Pancreas (tissue), 10 donors: ENCODE measurements at places on chromosomes 1 and 21.

DNA sequence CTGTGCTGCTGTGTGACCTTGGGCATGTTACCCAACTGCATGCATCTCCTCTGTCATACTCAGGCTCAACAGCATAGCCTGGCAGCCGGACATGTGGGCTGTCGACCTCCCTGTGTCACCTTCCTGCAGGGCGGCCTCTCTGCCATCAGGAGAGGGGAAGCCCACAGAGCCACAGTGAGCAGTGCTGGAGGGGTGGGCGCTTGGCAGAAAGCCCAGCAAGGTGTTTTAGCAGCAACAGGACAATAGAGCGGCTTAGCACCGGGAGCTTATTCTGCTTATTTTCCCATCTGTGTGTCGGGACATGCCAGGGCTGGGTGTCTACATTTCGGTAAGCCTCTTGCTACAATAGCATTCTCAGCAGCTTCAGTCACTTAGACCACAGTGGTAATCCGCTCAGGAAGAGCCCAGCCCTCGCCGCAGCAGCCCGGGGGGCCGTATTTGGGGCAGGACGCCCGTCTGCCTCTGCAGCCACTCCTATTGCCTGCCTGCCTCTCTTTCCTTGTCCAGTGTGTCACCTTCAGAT is 22.8 kb upstream of the CDK18 start:
- no peaks in the 10 kb centered on the region for H3K36me3 ChIP-seq
- no peak for DNase-seq
- no peaks in the 10 kb centered on the region for H3K4me1 ChIP-seq
- no peak overlapping the region for H3K4me3 ChIP-seq

GRCh38 chr1:8754993-8755392 is 62.4 kb downstream of the RERE start:
- no peak overlapping the region for H3K4me3 ChIP-seq
- H3K27me3 ChIP-seq: no peaks in the 10 kb centered on the region
- no peaks in the 10 kb centered on the region for H3K36me3 ChIP-seq
- DNase-seq: no peak
- H3K27ac ChIP-seq: no peak overlapping the region

- no peak for DNase-seq
- no peaks in the 10 kb centered on the region for H3K27me3 ChIP-seq
- H3K36me3 ChIP-seq: no peaks in the 10 kb centered on the region
- no peaks in the 10 kb centered on the region for H3K4me1 ChIP-seq
- H3K27ac ChIP-seq: no peak overlapping the region
Measured at GRCh38 chr1:14313731-14314431, 284.6 kb upstream of the KAZN start.

DNA sequence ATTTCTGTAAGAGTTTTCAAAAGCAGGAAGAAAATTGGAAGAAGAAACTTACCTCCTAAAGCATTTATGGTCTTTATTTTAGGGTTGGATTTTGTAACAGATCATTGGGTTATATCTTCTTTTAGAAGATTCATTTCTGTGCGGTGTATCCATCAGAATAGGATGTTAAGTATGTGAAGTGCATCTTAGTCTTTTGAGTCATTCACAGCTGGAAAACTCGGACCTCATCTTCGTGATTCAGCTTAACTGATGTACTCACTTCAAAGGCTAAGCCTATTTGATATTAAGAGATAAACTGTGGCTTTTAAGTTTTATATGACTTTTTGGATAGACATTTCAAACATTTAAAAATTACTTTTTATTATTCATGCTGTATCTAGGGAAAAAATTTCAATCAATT is 56.3 kb downstream of the GIPC2 start:
- H3K27ac ChIP-seq: peak overlapping the region; percentile 82
- no peak for DNase-seq
- H3K27me3 ChIP-seq: no peaks in the 10 kb centered on the region
- H3K4me3 ChIP-seq: no peak overlapping the region
- H3K4me1 ChIP-seq: peaks cover 5% of the 10 kb centered on the region

DNA sequence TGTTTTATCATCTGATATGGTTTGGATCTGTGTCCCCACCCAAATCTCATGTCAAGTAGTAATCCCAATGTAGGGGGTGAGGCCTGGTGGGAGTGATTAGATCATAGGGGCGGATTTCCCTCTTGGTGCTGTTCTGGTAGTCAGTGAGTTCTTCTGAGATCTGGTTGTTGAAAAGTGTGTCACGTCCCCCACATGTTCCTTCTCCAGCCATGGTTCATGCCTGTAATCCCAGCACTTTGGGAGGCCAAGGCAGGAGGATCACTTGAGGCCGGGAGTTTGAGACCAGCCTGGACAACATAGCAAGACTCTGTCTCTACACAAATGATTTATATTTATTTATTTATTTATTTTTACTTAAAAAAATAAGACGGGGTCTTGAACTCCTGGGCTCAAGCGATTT is 30.8 kb upstream of the EDARADD start:
- H3K27ac ChIP-seq: no peak overlapping the region
- no peaks in the 10 kb centered on the region for H3K27me3 ChIP-seq
- peaks cover 6% of the 10 kb centered on the region for H3K4me1 ChIP-seq
- no peak overlapping the region for H3K4me3 ChIP-seq
- no peaks in the 10 kb centered on the region for H3K36me3 ChIP-seq
- no peak for DNase-seq

DNA sequence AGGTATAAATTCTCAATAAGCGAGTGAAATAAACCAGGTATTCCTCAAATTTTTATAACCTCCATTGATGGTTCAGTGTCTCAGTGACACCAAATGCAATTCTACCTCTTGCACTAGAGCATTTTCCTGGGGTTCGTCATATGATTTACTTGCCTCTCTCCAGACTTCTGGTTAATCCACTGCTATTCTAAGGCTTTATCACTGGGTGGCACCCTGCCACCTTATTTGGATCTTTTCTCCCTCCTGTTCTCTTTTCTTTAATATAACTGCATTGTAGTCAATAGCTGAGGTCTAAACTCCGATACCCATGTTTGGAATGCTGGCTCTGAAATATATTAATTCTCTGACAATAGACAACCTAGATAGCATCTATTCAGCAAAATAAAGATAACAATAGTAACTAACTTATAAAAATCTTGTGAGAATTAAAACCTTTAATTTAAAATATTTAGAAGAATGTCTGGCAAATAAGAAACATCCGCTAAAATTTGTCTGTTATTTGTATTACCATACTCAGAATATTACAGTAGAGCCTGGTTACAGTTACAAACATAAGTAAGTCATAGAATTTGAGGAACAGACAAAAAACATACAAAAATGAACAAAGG is 436.4 kb downstream of the PLA2G4A start:
- H3K4me3 ChIP-seq: no peak overlapping the region
- H3K27ac ChIP-seq: no peak overlapping the region
- H3K36me3 ChIP-seq: no peaks in the 10 kb centered on the region
- no peaks in the 10 kb centered on the region for H3K27me3 ChIP-seq
- DNase-seq: no peak

- H3K36me3 ChIP-seq: no peaks in the 10 kb centered on the region
- H3K4me3 ChIP-seq: no peak overlapping the region
- no peak overlapping the region for H3K27ac ChIP-seq
- H3K4me1 ChIP-seq: no peaks in the 10 kb centered on the region
- H3K27me3 ChIP-seq: no peaks in the 10 kb centered on the region
- DNase-seq: no peak
Measured at GRCh38 chr21:42665026-42665425, 11.6 kb downstream of the PDE9A start.

- H3K4me1 ChIP-seq: no peaks in the 10 kb centered on the region
- H3K27ac ChIP-seq: no peak overlapping the region
Measured at GRCh38 chr1:37181425-37181824, 147.1 kb upstream of the GRIK3 start.
